ENCODE measurements at places on chromosomes 1 and 21. TPM values are rescaled to one million over a fixed set of nuclear protein-coding genes. Genes with fewer than 3 reads are reported as not detected.

DNA sequence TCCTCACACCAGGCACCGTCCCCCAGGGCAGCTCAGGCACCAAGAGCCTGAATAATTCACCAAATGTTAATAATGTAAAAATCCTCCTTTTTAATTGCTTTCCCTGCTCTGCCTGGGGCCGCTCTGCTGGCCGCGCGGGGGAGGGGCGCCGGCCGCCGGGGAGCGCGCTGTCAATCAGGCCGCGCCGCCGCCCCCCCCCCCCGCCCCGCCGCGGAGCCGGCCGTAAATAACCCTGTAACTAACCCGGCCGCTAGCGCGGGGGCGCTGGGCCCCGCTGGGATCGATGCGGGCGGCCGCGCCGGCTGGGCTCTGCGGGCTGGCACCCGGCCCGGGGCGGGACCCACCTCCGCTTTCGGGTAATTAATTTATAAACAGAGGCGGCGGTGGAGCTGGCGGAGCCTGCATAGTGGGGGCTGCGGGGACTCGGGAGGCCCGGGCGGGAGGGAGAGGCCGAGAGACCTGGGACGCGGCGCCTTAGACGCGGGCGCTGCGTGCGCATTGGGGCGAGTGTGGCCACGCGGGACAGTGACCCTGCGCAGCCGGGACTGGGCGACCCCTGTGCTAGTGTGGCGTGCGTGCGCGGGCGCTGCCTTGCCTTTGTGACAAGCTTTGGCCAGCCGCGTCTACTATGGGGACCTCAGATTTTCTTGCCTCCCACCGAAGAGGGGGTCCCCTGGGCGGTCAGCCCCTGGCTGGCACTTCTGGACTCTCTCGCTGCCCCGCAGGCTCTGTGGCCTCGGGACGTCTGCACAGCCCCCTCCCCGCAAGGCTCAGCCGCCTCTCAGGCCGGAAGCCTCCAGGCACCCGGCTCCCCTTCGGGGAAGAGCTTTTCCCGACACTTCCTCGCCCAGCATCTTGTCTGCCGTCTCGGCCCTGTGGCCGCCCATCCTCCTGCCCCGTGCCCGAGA is 16.6 kb downstream of the SAMD11 start:
- no peak for DNase-seq

GRCh38 chr1:48688102-48688760 is 88.5 kb downstream of the BEND5 start:
- no peak for DNase-seq

DNA sequence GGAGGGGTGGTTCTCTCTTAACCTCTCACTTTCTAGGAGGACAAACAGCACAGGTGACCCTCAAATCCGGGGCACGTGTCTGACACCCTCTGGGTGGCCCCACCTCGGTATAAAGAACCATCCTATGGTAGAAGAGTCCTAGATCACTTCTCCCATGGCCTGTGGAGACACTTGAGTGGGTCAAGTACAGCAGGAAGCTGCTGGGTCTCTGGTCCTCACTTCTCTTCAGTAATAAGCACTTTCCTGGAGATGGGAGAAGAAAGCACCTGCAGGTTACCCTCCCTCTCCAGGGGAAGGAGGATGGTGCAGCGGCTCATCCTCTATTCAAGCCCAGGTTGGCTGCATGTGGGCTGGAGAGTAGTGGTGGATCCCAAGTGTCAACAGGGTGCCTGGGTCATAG is 17.0 kb downstream of the S100A7 start:
- DNase-seq, result no peak

DNA sequence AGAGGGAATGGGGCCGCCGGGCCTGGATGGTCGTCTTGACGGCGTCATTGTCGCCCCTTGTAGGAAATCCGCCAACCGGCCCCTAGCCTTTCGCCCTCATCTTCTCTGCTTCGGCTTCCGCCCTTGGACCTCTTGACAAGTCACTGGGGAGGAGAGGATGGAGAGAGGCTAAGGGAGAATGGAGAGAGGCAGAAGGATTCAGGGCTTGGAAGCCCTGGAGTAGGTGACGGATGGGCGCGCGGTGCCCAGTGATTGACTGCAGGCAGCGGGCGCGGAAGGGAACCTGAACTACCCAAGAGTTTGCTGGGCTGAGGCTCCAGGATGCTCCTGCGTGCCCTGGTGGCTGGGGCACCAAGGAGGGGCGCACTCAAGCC is 651 bp downstream of the PDE4B start:
- no peak for DNase-seq

Gene CFHR1
- 0.84 TPM for total RNA-seq
